ENCODE measurements at places on chromosomes 16 and 17. TPM values are rescaled to one million over a fixed set of nuclear protein-coding genes. Genes with fewer than 3 reads are reported as not detected.
A peak's percentile ranks its signal among the peaks of the same experiment; 100 is the strongest.

Gene GAST
- polyA plus RNA-seq: not detected

DNA sequence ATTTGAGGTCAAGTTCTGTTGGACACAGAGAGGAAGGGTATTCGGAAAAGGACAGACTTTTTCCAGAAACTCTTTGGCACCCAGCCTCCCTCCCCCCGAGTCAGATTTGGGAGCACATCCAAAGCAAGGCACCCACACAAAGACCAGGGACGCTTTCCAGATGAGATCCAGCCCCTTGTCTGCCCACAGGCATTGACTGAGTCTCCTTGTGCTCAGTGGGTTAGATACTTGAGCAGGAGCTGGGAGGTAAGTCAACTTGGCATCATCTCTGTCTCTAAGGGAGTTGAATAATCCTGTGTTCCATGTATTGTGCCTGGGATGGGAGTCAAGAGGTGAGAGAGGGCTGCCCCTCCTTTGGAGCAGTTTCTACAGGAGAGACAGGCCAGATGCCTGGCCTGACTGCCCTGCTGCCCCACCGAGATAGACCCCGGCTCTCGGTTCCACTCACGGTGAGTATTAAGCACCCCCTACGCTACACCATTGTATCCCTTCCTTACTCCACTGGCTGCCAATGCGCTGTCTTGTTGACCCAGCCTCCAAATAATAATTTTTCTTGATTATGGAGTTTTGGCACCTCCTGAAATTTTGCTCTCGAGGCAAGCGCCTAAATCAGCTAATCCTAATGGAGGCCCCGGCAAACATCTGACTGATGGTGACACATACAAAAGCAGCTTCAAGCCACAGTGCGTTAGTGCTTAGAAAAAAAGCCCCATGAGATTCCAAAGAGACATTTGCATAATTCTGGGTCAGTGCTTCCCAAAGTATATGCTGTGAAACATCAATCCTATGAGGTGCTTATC lies 29.6 kb upstream of the MAP3K14 start:
- DNase-seq: no peak

- DNase-seq: no peak
Measured at GRCh38 chr17:66537502-66537901, 235.1 kb downstream of the PRKCA start.

- no peak for DNase-seq
Measured at GRCh38 chr16:89189358-89190025, 10.8 kb downstream of the SLC22A31 start.

DNA sequence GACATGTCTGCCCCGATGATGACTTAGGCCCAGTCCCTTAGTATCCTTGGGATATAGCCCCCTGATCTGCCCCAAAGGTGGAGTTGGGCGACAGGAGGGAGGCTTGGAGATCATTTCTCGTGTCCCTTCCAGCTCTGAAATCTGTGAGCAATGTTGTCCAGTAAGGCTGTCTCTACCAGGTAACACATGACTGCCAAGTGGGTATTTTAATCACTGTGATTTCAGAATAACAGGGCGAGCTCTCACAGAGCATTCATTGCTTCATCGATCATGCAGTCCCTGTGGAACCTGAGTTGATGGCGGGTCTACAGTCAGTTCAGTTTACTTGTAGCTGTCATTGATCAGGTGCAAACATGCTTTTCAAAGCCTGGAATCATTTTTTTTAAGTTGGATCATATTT lies 39.2 kb downstream of the KSR1 start:
- no peak for DNase-seq

Gene TLCD3A
- polyA plus RNA-seq: 24.3 TPM

DNA sequence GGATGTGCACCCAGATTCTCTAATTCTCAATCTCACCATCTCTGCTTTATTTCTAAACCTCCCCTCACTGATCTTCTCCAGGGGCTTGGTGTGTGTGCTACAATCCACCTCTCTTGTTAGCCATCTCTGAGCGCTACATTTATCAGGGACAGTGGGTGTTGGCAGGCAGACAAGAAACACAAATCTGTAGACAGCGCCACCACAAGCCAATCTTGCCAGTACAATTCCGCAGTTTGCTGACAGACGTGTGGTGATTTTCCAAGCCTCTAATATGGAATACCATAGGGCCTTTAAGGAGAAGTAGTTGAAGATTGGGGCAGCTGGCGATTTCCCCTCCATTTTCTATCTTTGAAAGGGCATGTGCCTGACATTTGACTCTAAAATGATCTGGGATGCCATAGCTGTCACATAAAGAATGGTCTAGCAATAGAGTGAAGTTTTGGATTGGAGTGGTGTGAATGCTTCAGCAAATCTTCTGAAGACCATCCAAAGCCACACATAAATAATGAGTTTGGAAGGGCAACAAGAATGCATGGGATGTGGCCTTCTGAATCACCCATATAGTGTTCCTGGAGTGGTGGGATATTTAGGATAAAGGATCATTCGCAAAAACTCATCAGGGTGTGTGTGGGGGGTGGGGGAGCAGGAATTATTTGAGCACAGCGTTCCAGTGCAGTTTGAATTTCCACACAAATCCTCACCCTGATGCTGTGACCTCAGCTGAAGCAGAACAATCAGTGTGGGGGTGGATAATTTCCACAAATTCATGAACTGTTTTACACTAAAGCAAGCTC lies 12.0 kb upstream of the ANKFN1 start:
- no peak for DNase-seq

DNA sequence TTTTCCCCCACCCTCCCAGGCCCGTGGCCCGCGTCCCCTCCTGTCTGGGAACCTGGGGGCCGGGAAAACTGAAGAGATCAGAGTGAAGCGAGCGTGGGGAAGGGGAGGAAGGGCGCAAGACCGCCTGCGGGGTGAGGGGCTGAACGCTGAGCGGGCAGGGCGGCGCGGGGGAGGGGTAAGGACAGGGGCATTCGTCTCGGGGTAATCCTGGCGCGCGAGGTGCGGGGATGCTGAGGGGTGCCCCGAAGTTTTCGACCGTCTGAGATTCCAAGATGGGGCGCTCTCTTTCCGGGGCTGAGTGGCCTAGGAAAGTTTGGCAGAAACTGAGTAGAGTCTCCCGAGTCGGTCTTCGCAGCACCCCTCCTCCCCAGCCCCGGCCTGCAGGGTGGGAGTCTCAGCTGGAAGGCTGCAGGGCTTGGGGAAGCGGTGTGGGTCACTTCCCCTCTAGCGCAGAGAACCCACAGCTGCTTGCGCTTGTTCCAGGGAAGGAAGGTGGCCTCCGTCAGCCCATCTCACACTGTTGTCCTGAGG lies 555 bp downstream of the TTYH2 start:
- no peak for DNase-seq

DNA sequence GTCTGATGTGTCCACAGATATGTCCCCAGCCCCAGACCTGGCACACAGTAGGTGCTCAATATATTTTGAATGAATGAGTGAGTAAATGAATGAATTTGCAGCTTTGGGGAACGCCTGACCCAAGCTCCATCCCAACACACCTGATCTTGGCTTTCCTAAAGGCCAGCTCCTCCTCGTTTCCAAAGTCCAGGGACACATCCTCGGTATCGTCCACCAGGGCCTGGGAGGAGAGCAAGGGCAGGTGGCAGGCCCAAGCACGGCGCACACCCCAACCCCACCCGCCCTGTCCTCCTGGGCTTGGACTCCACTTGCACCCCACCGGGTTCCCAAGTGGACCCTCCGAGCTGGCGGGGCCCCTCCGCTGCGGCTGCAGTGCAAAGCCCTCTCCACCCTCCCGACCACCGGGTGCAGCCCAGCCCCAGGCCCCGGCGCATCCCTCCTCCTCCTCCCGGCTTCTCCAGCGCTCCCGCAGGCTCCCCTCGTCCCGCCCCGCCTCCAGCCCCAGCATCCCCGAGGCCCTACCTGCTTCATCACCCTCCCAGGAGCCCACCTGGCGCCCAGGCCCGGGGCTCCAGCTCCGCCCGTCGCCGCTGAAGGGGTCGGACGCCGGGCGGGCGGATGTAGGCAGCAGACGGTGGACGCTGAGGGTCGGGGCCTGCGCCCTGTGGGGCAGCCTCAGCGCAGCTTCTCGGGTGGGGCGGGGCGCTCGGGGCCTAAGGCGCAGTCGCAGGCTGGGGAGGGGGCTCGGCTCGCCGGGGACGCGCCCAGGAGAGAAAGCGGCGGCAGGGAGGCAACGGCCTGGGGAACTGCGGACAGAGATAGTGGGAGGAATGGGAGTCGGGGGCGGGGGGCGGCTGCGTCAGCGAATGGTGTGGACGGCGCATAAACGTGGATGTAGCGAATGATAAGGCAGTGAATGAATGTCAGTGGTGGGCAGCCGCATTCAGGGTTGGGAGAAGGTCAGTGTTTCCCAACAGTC lies at the start of gene TVP23A:
TSS of gene TVP23A (minus strand) at position 832 of the 979 bp plus-strand sequence. CDS start at position 531, 301 bp downstream.
- no peak for DNase-seq

Gene CHAD
- polyA plus RNA-seq: 1.0 TPM

- DNase-seq: no peak
Measured at GRCh38 chr16:80014241-80014939, 413.9 kb upstream of the MAF start.

- DNase-seq: no peak
Measured at GRCh38 chr17:51263006-51263405, 2.7 kb downstream of the UTP18 start.

Gene NKD1
- polyA plus RNA-seq: 9.3 TPM

Gene TLCD1
- 19.4 TPM for polyA plus RNA-seq

GRCh38 chr16:80924372-80924978 lies 82.2 kb downstream of the CMC2 start:
- no peak for DNase-seq

GRCh38 chr17:80866050-80866793 lies 125.4 kb upstream of the CHMP6 start:
- no peak for DNase-seq

- no peak for DNase-seq
Measured at GRCh38 chr17:75241996-75242460, 19.4 kb downstream of the GGA3 start.

DNA sequence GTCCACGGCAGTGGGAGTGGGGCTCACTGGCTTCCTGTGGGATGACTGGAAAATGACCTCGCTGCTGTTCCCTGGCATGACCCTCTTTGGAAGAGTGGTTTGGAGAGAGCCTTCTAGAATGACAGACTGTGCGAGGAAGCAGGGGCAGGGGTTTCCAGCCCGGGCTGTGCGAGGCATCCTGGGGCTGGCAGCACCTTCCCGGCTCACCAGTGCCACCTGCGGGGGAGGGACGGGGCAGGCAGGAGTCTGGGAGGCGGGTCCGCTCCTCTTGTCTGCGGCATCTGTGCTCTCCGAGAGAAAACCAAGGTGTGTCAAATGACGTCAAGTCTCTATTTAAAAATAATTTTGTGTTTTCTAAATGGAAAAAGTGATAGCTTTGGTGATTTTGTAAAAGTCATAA lies 7.8 kb upstream of the RNF213 start:
- no peak for DNase-seq

GRCh38 chr17:1009229-1010085 lies 12.5 kb downstream of the TIMM22 start:
- DNase-seq: no peak

DNA sequence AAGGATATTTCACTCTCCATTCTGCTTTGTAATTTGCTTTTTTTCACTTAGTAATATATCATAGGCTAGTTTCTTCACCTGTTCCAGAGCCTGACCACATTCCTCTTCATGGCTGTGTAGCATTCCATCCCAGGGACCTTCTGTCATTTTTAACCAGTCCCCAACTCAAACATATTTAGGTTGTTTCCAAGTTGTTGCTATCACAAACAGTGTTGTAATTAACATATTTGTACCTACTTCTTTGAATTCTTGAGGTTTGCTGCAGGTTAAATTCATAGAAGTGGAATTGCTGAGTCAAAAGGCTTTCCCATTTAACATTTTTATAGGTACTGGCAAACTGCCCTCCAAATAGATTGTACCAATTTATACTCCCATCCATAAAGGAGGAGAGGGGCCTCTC lies 65.1 kb upstream of the MED9 start:
- no peak for DNase-seq

GRCh38 chr16:6362321-6362720 lies 970.3 kb upstream of the RBFOX1 start:
- no peak for DNase-seq

- no peak for DNase-seq
Measured at GRCh38 chr17:46154151-46154816, 38.9 kb downstream of the KANSL1 start.

Gene FLYWCH2
- 20.7 TPM for polyA plus RNA-seq

Gene ZG16B
- polyA plus RNA-seq: 0.60 TPM

Gene KRTAP9-4
- not detected for polyA plus RNA-seq

DNA sequence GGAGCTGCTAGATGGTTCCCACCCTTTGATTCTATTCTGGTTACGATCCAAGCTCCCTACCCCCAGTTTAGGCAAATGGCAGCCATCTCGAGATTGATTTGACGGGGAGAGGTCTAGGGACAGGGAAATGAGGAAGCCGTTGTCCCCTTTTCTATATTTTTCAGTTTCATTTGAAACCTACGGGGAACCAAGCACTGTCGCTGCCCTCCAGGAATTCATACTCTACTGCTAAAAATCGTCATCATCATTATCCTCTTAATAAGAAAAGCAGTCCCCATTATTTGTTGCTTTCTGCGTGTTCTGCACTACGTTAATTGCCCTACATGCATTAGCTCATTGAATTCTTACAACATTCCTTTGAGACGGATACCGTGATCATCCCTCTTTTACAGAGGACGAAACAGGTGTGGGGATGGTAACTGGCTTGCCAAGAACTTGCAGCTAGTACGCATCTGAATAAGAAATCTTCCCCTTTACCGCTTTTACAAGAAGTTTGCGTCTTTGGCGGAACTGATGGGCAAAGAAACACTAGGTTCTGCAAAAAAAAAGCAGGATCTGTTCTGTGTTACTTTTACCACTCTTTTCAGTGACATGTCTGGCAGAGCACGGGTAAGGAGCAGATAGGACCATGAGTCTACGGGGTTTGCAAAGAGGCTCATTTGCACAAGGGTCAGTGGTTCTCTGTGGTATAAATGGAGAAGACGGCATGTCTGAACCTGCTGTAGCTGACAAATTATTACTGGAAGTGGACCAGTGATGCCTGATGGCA lies 1.1 kb downstream of the CCP110 start:
- no peak for DNase-seq

GRCh38 chr16:86496929-86497461 lies 13.3 kb upstream of the FOXF1 start:
- DNase-seq: no peak

- DNase-seq: no peak
Measured at GRCh38 chr17:65978871-65979270, 213.1 kb downstream of the CEP112 start.

Gene SLC38A8
- 0.17 TPM for polyA plus RNA-seq

Gene FOXJ1
- polyA plus RNA-seq: 17.7 TPM

DNA sequence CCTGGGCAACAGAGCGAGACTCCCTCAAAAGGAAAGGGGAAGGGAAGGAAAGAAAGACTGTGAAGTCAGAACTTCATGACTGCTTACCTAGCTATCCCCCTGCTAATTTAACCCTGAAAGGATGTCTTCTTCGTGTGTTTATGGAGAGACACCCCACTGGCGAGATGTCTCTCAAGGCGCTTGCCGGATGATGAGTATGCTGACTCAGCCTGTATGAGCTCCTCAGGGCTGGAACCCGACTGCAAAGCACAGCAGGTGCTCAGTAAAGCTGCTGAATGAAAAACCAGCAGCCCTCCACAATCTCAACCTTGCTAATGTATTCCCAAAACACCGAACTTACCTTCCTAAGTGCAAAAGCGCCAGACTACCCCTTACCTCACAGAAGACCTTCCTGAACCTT lies 2.3 kb downstream of the ANKFY1 start:
- no peak for DNase-seq

GRCh38 chr16:49602201-49602975 lies 228.8 kb downstream of the C16orf78 start:
- peak; percentile 78 for DNase-seq

Gene PRCD
- 2.2 TPM for polyA plus RNA-seq

- no peak for DNase-seq
Measured at GRCh38 chr17:7346761-7347614, 5.0 kb upstream of the KCTD11 start.

Gene KRTAP2-2
- polyA plus RNA-seq: not detected

GRCh38 chr16:52489894-52490293 lies 57.0 kb downstream of the TOX3 start:
- DNase-seq: no peak

Gene TAC4
- 0.22 TPM for polyA plus RNA-seq

Gene CEMP1
- 2.2 TPM for polyA plus RNA-seq
